Activated CD4-positive, alpha-beta T cell treated with anti-CD3 and anti-CD28 coated beads, Interleukin-2, Interleukin-4, amounts not matched to agents 100 ng/mL and 50 ng/mL, durations not matched to agents 16 hours and 8 hours (primary cell): ENCODE measurements at places on chromosomes 7 and 10.

DNA sequence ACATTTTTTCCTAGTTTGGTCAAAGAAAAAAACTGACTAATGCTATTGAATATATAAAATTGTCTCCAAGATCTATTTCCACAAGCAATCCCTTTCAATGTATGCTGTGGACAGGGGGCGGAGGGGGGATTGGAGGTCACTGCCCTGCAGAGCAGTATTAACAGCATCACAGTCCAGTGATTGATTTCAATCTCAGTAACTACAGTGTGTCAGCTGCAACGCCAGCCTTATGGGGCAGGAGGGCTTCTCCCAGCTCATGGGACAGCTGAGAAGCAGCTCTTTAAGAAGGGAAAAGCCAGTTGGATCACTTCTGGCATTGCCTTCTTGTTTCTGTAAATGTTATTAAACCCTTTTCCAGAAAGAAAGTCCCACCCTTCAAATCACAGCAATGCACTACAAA lies 65.0 kb downstream of the RAPGEF5 start:
- no peak for DNase-seq

DNA sequence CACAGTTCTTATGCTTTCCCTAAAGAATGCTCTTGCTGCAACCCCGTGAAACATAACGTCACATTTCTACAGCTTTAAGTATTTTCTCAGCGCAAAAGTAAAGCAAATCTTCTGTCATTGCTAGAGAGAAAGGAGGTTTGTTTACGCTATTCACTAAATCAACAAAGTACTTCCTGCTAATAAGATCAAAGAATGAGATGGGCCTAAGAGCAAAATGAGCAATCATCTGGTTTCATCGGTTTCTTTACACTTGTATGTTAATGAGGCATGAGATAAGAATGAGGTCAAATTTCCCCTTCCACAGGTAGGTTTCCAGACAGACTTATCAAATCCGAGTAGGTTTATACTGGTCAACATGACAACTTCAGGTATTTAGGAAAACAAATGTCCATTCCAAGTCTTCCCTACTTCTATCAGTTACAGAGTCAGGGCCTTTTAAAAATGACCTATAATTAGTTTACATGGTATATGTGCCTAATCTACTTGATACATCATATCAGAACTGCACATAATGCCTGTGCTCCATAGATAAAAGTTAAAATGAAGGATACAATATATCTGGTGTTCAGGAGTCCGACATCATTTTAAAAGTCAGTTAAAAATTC lies 8.4 kb downstream of the USP6NL start:
- no peak for DNase-seq

DNA sequence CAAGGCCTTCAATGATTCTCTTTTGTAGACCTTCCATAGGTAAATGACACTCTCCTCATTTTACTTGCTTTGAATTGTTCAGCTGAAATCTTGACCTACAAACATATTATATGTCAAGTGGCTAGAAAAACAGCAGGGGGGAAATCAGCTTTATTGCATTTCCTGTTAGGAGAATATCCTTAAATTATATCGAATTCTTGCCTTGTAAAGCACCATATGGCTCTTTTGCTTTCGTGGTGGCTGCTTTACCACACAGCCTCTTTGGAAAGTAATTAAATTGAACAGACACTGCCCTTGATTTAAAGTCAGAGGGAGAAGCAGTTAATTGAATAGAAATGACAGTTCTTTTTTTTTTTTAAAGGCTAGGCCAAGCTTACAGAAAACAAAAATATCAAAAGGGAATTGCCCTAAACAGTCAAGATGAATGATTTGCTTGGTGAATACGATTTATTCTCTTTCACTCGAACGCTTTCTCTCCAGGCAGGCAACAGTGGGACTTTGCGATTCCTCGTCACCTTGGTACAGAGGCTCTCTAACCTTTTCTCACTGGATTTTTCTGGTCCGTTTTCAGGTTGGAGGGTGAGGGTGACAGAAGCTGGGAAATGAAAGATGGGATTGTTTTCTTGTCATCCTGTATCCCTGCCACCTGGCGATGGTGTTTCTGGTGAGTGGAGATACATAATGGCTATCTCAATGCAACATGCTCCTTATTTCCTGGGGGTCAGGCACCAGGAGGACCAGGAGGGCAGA lies 126.0 kb downstream of the GATA3 start:
- DNase-seq, result no peak

DNA sequence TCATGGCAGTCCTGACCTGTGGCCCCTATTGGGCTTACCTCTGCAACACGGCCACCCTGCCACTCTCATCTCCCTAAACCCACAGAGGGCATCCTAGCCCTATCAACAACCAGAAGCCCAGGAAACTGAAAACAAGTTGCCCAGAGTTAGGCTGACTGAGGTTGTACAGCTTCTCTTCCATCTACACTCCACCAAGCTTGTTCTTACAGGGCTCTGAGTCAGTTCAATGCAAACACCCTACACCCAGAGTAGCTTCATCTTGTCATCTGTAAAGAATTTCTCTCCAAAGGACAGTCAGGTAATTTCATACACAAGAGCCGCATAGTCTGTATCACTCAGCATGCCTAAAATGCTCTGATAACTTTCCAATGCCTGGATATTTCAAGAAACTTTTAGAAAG lies 175.4 kb downstream of the ARID5B start:
- DNase-seq, result no peak

- no peak for DNase-seq
These were observed 4.0 kb upstream of the ZCCHC24 start for GRCh38 chr10:79449181-79450146.
